ENCODE measurements at places on chromosomes 13 and 19.
A peak's percentile ranks its signal among the peaks of the same experiment; 100 is the strongest.

DNA sequence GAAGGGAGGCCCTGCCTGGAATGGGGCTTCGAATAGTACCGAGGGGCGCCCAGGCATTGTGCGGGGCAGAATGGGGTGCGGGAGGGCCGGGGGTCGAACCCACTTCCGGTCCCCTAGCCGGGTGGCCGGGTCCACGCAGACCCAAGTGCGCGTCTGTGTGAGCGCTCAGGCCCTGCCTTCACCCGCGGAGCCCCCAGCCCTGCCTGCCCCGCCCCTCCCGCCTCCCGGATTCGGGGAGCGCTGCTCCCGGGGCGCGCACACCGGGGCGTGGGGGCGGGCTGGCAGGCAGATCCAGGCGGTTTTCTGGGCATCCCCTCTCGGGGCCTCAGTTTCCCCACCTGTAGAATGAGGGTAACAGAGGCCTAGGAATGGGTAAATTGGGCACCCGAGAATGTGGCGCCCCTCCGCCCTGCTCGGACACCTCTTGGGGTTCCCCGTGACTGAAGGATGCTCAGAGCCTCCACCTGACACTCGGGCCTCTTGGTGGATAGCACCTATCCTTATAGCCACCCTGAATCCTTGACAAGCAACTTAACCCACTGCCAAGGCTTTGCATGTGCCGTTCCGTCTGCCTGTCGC lies 682 bp downstream of the PIK3R2 start:
- DNase-seq = no peak

DNA sequence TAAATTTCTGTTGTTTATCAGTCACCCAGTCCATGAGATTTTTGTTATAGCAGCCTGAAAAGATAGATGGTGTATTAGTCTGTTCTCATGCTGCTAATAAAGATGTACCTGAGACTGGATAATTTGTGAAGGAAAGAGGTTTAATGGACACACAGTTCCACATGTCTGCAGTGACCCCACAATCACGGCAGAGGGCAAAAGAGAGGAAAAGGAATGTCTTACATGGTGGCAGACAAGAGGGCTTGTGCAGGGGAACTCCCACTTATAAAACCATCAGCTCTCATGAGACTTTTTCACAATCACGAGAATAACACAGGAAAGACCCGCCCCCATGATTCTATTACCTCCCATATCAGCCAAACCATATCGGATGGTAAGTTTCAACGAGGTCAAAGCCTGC lies 309.2 kb downstream of the LIG4 start:
- DNase-seq = no peak

DNA sequence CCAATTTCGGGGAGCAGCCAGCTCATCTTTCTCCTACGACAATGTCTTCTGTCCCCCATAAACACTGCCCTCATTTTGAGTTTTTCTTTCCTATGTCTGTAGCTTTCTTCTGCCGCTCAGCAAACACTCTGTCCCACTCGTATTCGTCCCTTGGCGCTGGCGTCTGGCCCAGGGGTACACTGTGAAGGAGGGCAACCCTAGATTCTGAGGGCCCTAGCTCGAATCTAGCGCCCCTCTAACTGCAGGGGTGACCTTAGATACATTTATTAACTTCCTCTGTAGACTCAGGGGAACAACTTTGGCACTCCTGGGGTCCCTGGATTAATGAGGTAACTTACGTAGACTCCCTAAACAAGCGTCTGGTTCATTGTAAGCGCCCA lies 677 bp upstream of the LRCH1 start:
- no peak for DNase-seq

DNA sequence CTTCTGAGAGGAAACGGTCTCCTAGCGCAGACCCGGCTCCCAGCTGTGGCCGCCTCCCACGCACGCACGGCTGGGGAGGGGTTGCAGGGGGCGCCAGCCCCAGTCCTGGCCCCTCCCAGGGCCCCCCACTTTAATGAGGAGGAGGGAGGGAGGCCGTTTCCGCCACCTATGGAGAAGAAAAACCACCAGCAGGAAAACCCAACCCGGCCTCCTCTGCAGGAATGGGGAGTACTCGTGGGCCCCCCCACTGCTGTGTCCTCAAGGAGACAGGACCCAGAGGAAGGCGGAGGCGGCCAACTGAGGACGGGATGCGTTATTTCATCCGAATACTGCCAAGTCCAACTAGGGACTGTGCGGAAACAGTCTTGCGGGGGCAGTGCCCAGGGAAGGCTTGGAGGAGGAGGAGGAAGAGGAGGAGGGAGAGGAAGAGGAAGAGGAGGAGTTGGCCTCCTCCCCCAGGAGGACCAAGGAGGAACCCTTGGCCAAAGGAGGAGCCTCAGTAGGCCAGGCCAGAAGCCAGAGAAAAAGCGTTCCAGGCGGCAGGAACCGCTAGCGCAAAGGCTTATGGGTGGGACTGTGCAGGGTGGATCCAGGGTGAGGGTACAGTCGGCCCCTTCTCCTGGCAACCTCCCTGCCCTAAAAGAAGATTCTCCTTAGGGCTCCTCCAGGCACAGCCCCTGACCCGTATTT lies 3.9 kb upstream of the SSBP4 start:
- DNase-seq = peak; percentile 37

GRCh38 chr13:72469906-72470305 lies 257.5 kb downstream of the MZT1 start:
- DNase-seq = no peak

- no peak for DNase-seq
These were observed 11.6 kb upstream of the SAMD1 start for GRCh38 chr19:14102102-14102696.
